ENCODE measurements at places on chromosomes 16 and 17.

- H3K36me3 ChIP-seq, result peaks cover 11% of the 10 kb centered on the region
- H3K4me3 ChIP-seq, result peak overlapping the region; percentile 87
- DNase-seq, result peak; percentile 84
- H3K4me1 ChIP-seq, result 0 out of 2 replicates have a peak, but pooled peaks cover 5% of the 10 kb centered on the region
- peak overlapping the region; percentile 79 for H3K27ac ChIP-seq
- H3K27me3 ChIP-seq, result no peaks in the 10 kb centered on the region
These were observed 491 bp downstream of the SLC25A19 start for GRCh38 chr17:75288770-75289114.

GRCh38 chr17:57535249-57535966 is 209.7 kb downstream of the CCDC182 start:
- DNase-seq, result no peak
- H3K4me1 ChIP-seq, result peaks cover 7% of the 10 kb centered on the region
- no peak overlapping the region for H3K4me3 ChIP-seq
- no peak overlapping the region for H3K27ac ChIP-seq
- H3K36me3 ChIP-seq, result no peaks in the 10 kb centered on the region
- H3K27me3 ChIP-seq, result no peaks in the 10 kb centered on the region

GRCh38 chr16:17914168-17914567 is 422.4 kb downstream of the NPIPA8 start:
- no peaks in the 10 kb centered on the region for H3K4me1 ChIP-seq
- no peak for DNase-seq
- no peak overlapping the region for H3K4me3 ChIP-seq

GRCh38 chr16:84331998-84332780 is 36.1 kb upstream of the ATP2C2 start:
- H3K36me3 ChIP-seq, result no peaks in the 10 kb centered on the region
- H3K4me3 ChIP-seq, result no peak overlapping the region
- peaks cover 29% of the 10 kb centered on the region for H3K27me3 ChIP-seq
- no peaks in the 10 kb centered on the region for H3K4me1 ChIP-seq

- no peak for DNase-seq
- no peaks in the 10 kb centered on the region for H3K36me3 ChIP-seq
- H3K4me3 ChIP-seq, result no peak overlapping the region
- H3K4me1 ChIP-seq, result no peaks in the 10 kb centered on the region
- H3K27me3 ChIP-seq, result peaks cover 65% of the 10 kb centered on the region
These were observed 35.5 kb downstream of the PIMREG start for GRCh38 chr17:6479622-6480302.

GRCh38 chr16:57258226-57258909 is 13.3 kb downstream of the ARL2BP start:
- H3K4me1 ChIP-seq, result no peaks in the 10 kb centered on the region
- H3K36me3 ChIP-seq, result no peaks in the 10 kb centered on the region
- no peak overlapping the region for H3K4me3 ChIP-seq
- no peak overlapping the region for H3K27ac ChIP-seq
- H3K27me3 ChIP-seq, result no peaks in the 10 kb centered on the region

DNA sequence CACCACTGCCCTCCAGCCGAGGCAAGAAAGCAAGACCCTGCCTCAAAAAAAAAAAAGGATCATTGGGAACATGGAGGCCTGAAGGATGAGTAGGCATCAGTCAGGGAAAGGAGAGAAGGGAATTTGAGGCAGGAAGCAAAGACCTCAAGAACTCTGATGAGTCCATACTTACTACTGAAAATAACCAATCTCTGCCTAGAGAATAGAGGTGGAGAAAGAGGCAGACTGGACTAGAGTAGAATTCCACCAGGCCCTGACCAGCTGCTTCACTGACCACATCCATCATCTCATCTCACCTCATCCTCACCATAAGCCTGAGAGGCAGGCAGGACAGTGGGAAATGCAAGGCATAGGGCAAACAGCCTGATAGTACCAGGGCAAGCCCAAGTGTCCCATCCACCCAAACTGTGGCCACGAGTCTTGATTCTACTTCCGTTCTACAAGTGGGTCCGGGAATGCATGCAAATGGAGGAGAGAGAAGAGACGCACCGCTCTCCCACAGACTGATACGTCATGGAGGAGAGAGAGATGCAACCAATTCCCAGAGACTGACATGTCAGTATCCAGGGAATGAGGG is 17.1 kb downstream of the ANKRD11 start:
- H3K36me3 ChIP-seq, result no peaks in the 10 kb centered on the region
- no peaks in the 10 kb centered on the region for H3K27me3 ChIP-seq
- H3K4me1 ChIP-seq, result no peaks in the 10 kb centered on the region
- H3K4me3 ChIP-seq, result no peak overlapping the region
- DNase-seq, result no peak
- H3K27ac ChIP-seq, result no peak overlapping the region

GRCh38 chr17:45405250-45406086 is 27.2 kb downstream of the ARHGAP27 start:
- peaks cover 8% of the 10 kb centered on the region for H3K36me3 ChIP-seq
- no peak for DNase-seq
- no peak overlapping the region for H3K4me3 ChIP-seq
- H3K4me1 ChIP-seq, result peaks cover 19% of the 10 kb centered on the region
- H3K27ac ChIP-seq, result no peak overlapping the region

DNA sequence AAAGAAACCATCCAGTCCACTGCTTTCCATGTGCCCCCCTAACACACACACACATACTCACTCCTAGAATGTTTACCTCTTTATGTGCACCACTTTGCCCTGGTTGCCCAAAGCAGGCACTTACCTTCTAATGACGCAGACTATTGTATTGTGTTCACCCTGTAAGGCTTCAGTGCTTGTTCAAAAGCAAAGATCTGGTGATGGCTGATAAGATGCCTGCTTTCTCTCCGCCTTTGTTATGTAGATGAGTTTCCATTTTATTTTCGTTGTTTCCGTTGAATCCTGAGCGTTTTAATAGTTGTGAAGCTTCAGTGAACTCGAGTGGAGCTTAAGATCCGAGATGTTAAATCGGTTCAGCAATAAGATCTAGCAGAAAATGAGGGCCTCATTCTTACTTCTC is 452.7 kb downstream of the TMEM114 start:
- no peak overlapping the region for H3K4me3 ChIP-seq
- no peak for DNase-seq
- H3K27ac ChIP-seq, result no peak overlapping the region
- no peaks in the 10 kb centered on the region for H3K27me3 ChIP-seq
- H3K4me1 ChIP-seq, result no peaks in the 10 kb centered on the region

DNA sequence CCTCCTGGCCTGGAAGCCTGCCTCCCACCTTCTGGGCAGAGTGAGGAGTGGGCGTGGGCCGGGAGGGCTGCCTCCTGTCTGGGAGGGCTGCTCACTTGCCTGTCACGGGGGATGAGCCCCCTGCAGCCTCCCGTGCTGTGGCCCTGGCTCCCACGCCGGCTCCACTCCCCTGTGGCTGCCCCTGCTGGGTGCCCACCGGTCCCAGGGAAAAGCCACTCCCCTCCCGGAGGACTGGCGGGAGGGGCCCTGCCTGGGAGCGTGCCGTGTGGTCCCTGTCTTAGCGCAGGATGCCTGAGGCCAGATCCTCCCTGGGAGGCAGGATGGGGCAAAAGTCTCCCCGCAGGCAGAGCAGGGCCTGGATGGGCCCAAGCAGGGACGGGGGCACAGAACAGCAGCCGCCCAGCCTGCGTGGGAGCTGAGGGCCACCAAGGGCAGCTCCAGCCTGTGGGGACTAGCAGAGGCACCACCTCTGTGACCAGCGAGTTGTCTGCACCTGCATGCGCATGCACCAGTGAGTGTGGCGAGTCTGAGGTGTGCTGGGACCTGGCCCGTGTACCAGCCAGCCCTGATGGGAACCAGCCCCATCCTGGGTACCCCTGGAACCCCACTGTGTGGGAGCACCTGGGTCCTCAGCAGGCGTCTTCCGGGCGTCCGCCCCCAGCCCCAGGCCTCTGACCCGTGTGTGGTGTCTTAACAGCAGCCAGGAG is 339.9 kb downstream of the SEC14L1 start:
- no peak overlapping the region for H3K27ac ChIP-seq
- H3K4me1 ChIP-seq, result peaks cover 22% of the 10 kb centered on the region
- no peaks in the 10 kb centered on the region for H3K36me3 ChIP-seq

DNA sequence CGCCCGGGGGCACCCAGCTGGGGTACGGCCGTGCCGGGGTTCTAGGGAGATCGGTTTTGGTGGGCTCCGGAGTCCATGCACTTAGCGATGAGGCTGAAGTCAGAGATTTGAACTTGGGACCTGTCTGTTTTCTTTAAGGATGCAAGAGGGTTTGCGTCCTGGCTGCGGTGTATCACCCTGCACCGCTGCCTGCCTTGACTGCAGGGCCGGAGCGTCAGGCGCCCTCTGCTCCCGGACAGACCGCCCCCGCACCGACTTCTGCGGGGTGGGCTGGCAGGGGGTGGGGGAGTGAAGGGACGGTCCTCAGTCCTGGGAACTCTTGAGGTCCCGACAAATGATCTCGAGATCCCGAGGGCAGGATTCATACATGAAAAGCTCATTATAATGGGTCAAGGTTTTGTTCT is 701 bp downstream of the PDP2 start:
- H3K4me1 ChIP-seq, result peaks cover 26% of the 10 kb centered on the region
- H3K27me3 ChIP-seq, result no peaks in the 10 kb centered on the region
- peak overlapping the region; percentile 19 for H3K27ac ChIP-seq

DNA sequence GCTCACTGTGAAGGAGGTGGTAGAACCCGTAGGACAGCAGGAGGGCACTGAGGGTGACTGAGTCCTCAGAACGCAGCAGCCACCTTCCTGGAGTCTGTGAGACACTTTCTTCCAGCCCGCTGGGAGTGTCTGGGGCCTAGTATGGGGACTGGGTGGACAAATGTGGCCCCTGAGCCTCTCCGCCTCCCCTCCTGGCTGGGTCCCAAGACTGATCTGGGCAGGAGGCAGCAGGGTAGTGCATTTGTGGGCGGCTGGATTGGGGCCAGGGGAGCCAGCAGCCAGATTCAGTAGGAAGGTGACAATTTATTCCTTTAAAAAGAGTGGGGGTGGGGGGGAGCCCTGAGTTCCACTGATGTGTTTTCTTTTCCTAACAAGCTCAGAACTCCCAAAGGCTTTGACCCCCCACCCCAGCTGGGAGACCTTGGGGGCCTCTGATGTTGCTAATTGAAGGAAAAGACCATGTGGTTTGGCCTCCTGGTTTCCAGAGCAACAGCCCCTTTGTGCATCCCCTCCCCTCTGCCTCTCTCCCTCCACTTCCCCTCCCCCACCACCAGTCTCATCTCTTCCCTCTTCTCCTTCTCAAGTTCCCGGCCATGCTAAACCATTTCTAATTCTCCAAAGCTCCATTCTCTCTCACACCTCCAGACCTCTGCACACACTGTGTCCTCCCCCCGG is 4.4 kb downstream of the CLEC19A start:
- H3K4me1 ChIP-seq, result peaks cover 8% of the 10 kb centered on the region
- no peaks in the 10 kb centered on the region for H3K36me3 ChIP-seq
- DNase-seq, result no peak
- no peak overlapping the region for H3K27ac ChIP-seq
- no peak overlapping the region for H3K4me3 ChIP-seq
- no peaks in the 10 kb centered on the region for H3K27me3 ChIP-seq

DNA sequence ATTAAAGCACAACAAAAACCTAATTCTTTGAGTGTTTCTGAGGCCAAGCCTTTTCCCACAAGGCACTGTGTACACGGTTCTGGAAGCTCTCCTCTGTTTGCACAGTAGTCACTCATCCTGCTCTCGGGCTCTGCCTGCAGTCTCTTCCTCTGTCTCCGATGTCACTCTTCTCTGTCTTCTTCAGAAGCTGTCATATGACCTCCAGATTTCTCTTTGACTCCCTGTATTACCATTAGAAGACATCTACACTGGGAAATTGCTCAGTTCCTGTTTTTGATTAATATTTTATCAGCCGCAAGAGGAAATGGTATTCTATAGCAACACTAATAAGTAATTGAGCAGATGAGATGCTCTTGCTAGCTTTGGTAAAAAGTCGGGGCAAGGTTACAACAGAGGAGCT is 422.9 kb downstream of the WWOX start:
- H3K27me3 ChIP-seq, result no peaks in the 10 kb centered on the region
- no peak overlapping the region for H3K27ac ChIP-seq
- no peak for DNase-seq
- no peak overlapping the region for H3K4me3 ChIP-seq

DNA sequence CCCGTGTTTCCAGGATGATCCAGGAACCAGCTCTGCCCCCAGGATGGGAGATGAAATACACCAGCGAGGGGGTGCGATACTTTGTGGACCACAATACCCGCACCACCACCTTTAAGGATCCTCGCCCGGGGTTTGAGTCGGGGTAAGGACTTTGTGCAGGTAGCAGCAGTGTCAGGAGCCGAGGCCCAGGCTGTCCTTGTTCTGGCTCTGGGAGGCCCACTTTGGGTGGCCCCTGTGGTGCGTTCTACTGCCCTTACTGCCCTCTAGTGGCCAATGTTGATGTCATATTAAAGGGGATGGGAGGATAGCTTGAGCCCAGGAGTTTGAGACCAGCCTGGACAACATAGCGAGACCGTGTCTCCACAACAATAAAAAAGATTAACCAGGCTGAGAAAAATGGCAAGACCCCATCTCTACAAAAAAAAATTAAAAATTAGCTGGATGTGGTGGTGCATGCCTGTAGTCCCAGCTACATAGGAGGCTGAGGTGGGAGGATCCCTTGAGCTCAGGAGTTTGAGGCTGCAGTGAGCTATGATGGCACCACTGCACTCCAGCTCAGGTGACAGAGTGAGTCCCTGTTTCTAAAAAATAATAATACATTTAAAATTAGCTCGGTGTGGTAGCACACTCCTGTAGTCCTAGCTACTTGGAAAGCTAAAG is 20.9 kb upstream of the CLEC18A start:
- no peaks in the 10 kb centered on the region for H3K36me3 ChIP-seq
- H3K4me3 ChIP-seq, result no peak overlapping the region
- DNase-seq, result peak; percentile 52

- H3K27ac ChIP-seq, result no peak overlapping the region
- H3K27me3 ChIP-seq, result no peaks in the 10 kb centered on the region
- no peak overlapping the region for H3K4me3 ChIP-seq
These were observed 50.2 kb upstream of the NOG start for GRCh38 chr17:56543280-56543679.

DNA sequence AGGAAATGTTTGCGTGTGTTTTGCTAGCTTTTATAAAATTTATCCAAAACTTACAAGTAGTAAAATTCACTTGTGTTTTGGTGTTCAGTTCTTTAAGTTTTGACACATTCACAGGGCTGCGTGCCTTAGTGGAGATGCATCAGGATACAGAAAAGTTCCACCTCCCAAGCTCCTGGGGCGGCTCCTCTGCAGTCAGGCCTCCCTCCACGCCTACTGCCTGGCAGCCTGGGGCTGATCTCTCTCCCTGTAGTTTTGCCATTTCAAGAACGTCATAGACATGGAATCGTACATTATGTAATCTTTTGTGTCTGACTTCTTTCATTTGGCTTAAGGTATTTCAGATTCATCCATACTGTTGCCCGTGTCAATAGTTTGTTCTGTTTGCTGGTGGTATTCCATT is 27.2 kb upstream of the IRF8 start:
- no peaks in the 10 kb centered on the region for H3K4me1 ChIP-seq
- H3K36me3 ChIP-seq, result no peaks in the 10 kb centered on the region
- H3K27me3 ChIP-seq, result peaks cover 62% of the 10 kb centered on the region
- DNase-seq, result no peak
- no peak overlapping the region for H3K27ac ChIP-seq
- H3K4me3 ChIP-seq, result no peak overlapping the region

- DNase-seq, result no peak
- H3K27ac ChIP-seq, result peak overlapping the region; percentile 33
- H3K4me3 ChIP-seq, result peak overlapping the region; percentile 85
- 0 out of 2 replicates have a peak, but pooled peaks cover 2% of the 10 kb centered on the region for H3K36me3 ChIP-seq
- no peaks in the 10 kb centered on the region for H3K27me3 ChIP-seq
These were observed 544 bp downstream of the CCP110 start for GRCh38 chr16:19524356-19524615.

Measured in MM.1S (cell line).